ENCODE measurements at places on chromosomes 16 and 17.

- DNase-seq: no peak
- peaks cover 14% of the 10 kb centered on the region for H3K36me3 ChIP-seq
- peak overlapping the region; percentile 88 for H3K27ac ChIP-seq
- H3K4me1 ChIP-seq: peaks cover 22% of the 10 kb centered on the region
- H3K27me3 ChIP-seq: no peaks in the 10 kb centered on the region
Measured at GRCh38 chr17:73214008-73214407, 21.2 kb downstream of the COG1 start.

DNA sequence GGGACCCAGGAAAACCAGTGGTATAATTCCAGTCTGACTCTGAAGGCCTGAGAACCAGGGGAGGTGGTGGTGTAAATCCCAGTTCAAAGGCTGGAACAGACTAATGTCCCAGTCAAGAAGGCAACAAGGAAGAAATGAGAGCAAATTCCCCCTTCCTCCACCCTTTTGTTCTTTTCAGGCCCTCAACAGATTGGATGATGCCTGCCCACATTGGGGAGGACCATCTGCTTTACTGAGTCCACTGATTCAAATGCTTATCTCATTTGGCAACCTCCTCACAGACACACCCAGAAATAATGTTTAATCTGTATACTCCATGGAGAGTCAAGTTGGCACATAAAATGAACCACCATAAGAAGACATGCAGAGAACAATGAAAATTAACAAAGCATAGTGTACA is 61.9 kb upstream of the CRYM start:
- H3K27me3 ChIP-seq: peaks cover 6% of the 10 kb centered on the region
- peaks cover 6% of the 10 kb centered on the region for H3K36me3 ChIP-seq
- DNase-seq: no peak
- H3K4me3 ChIP-seq: no peak overlapping the region
- H3K27ac ChIP-seq: no peak overlapping the region

- peaks cover 6% of the 10 kb centered on the region for H3K4me1 ChIP-seq
- no peaks in the 10 kb centered on the region for H3K27me3 ChIP-seq
- peak; percentile 72 for DNase-seq
- H3K4me3 ChIP-seq: no peak overlapping the region
- H3K36me3 ChIP-seq: no peaks in the 10 kb centered on the region
Measured at GRCh38 chr16:11949527-11949926, 7.7 kb upstream of the NPIPB2 start.

- H3K36me3 ChIP-seq: no peaks in the 10 kb centered on the region
- no peaks in the 10 kb centered on the region for H3K4me1 ChIP-seq
- no peak for DNase-seq
Measured at GRCh38 chr16:49744244-49745220, 111.4 kb downstream of the ZNF423 start.

DNA sequence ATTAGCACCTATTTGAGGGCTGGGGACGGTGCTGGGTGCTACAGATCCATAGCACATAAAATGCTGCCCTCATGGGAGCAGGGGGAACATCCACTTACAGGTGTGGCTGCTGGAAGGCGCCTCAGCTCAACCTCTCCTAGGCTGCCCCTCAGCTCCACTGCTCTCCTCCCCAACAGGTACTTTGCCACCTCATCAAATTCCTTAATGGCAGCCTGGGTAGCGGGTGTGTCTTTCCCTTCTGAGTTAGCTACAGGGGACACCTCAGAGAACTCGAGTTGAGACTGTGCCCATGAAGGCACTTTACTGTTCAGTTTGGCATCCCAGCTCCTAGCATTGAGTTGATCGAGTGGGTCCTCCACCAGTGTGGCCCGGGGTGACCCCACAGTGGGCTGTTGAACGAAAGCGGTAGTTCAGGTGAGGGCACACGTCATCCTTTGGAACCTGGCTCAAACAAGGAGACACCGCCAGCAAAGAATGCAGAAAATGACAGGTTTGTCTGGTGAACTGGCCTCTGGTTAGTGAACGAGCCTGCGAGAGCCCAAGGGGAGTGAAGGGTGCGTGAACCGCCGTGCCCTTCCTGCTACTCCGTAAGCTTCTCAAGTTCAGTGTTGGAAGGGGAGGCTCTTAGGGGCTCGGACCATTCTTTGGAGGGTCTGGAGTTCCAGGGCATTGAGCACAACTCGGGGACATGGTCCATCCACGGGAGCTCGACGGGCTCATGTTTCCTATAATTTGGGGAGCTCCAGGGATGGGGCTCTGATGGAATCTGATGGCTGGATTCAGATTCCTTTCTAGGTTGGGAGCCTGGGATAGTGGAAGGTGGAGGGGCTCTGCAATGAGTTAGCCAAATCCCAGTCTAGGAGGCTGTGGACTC is 3.5 kb upstream of the CMIP start:
- no peaks in the 10 kb centered on the region for H3K36me3 ChIP-seq
- peaks cover 21% of the 10 kb centered on the region for H3K4me1 ChIP-seq
- H3K27me3 ChIP-seq: no peaks in the 10 kb centered on the region
- no peak for DNase-seq
- no peak overlapping the region for H3K27ac ChIP-seq
- no peak overlapping the region for H3K4me3 ChIP-seq

GRCh38 chr16:62821824-62822223 is 785.6 kb upstream of the CDH8 start:
- no peaks in the 10 kb centered on the region for H3K27me3 ChIP-seq
- H3K36me3 ChIP-seq: no peaks in the 10 kb centered on the region
- no peaks in the 10 kb centered on the region for H3K4me1 ChIP-seq
- no peak overlapping the region for H3K27ac ChIP-seq
- H3K4me3 ChIP-seq: no peak overlapping the region
- no peak for DNase-seq
